ACHN (cell line): ENCODE measurements at places on chromosomes 4 and X.

GRCh38 chr4:99403380-99404184 is 31.6 kb downstream of the ADH7 start:
- DNase-seq: peak; percentile 37

DNA sequence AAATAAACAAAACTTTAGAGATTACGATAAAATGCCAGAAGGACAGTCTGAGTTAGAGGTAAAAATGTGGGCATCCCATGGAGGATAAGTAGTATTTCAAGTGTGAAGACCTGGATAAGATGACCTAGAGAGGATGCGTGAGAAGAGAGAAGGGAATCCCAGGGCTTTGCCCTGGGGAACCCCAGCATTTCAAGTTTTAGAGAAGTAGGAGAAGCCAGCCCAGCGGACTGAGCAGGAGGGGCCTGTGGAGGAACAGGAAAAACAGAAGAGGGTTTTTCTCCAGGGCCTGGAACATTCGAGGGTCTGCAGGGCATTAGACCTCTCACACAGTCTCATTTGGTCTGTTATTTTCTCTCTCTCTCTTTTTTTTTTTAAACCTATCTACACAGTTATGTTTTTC is 2.9 kb upstream of the CFP start:
- no peak for DNase-seq

DNA sequence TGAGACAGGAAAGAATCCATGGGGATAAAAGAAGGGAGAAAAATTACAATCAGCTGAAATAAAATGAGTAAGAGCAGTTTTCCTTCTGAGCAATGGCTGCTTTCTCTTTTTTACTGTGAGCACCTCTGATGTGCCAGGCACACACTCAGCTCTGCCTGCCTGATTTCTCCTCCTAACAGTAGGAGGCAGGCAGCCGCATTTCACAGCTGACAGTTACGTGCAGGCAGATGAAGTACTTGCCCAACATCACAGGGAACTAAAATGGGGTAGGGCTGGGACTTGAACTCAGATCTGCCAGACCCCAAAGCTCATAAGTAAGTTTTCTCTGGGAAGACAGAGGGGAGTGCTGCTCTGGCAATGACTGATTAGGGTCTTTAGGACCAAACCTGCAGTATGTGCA is 54.6 kb downstream of the C4orf50 start:
- DNase-seq: no peak

GRCh38 chrX:100408713-100409609 is 1.1 kb downstream of the PCDH19 start:
- no peak for DNase-seq

DNA sequence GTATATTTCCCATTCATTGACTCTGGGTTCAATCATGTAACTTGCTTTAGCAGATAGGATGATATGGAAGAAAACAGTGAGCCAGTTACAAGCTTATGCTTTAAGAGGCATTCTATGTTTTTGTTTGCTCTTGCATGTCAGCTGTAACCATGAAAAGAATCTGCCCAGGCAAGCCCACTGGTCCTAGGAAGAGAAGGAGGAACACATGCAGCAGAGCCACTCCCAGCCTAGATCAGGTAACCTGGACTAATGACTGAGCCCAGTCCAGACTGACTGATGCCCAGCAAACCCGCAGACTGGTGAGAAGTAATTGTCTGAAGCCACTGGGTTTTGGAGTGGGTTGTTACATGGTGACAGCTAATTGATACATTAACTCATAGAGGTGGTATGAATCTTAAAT is 167.9 kb downstream of the COL4A6 start:
- no peak for DNase-seq

DNA sequence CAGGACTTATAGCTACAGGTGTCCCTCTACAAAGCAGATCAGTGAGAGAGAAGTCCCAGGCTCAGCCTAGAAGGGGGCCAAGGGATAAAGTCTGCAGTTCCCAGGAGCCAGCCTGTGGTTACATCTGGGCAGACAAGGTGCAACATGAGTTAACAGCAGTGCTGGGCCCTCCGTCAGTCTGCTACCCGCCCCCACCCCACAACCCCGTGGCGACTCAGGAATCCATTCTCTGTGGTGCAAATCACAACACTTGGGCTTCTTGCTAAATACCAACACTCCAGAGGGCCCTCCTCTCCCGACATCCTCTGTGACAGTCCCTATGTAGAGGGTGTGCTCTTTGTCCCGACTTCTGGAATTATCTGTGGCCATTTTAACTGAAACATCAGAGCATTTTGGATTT is 13.8 kb downstream of the GPM6B start:
- DNase-seq: no peak

GRCh38 chr4:32929796-32930699 is 2209.9 kb downstream of the PCDH7 start:
- DNase-seq: no peak
